Omental fat pad (tissue), 4 donors: ENCODE measurements at places on chromosomes 11 and 22.

DNA sequence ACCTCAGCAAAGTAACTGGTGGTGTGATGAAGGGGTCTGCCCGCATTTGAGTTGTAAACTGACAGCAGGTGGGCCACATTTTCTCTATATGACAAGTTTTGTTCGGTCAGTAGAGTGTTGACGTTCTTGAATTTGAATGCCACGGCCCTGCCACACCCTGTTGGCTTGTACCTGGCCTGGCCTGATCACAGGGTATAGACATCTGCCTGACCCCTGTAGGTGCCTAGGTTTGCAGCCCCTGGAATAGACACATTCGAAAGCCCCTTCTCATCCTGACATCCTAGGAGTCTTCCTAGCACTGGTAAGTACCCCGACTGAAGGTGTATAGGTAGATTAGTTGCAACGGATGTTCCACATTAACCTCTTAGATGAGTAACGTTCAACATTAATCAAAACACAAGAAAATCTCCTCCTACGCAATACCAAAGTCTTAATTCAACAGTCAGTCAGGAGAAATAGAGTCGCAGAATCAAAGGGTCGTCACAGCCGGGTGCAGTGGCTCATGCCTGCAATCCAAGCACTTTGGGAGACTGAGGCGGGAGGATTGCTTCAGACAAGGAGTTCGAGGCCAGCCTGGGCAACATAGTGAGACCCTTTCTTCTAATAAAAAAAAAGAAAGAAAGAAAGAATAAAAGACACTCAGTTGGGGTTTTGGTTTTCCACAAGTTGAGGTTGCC, 43.6 kb upstream of the CD5 start:
- DNase-seq, result no peak

- no peak for DNase-seq
Observed at GRCh38 chr11:59582006-59582405, 33.6 kb downstream of the OSBP start.

- no peak for DNase-seq
Observed at GRCh38 chr22:28151151-28151816, 232.2 kb upstream of the PITPNB start.

GRCh38 chr11:58927393-58928106, 11.7 kb upstream of the GLYATL1 start:
- DNase-seq, result no peak

DNA sequence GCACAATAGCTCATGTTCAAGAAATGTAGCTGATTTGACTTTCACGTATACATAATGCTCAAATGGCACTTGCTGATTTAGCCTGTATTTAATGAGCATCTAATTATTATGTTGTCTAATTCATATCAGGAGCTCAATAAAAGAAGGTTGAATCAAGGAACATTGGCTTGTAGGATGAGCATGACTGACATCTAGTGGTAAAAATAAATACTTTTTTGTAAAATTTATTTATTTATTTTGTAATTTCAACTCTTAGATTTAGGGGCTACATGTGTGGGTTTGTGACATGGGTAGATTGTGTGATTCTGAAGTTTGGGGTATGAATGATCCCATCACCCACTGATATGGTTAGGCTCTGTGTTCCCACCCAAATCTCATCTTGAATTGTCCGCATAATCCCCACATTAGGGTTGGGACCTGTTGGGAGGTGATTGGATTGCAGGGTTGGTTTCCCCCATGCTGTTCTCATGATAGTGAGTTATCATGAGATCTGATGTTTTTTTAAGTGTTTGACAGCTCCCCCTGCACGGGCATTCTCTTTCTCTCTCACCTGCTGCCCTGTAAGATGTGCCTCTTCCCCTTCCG, 1.7 kb upstream of the OR52E5 start:
- no peak for DNase-seq

DNA sequence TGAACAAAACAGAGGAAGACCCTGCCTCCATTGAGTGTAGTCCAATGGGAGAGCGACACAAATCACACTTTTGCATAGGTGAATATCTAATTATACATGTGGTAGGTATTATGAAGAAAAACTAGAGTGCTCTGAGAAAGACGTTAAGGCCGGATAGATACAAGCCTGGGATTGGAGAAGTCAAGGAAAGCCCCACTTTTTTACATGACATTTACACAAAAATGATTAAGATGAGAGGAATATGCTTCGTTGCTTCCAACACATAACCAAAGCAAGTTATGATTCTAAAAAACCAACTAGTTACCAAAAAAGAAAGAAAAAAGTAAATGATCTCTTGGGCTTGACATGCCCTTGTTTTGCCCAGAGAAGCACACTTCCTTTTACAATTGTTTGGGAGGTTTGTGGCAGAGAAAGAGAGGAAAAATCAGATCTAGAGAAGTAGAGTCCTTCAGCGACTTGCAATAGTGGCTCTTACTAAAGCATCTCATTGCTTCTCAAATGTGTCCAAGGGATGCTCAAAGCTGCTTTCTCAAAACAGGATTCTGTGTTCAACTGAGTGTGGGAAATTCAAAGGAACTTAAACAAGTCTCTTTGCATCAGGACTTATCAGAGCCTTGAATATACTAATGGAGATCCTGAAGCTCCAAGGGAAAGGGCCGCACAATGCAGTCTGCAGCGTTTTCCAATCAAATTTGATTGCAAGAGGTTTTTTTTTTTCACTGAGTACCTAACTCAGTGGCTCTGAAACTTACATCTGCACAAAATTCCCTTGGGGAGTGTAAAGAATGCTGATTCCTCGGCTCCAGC, 38.8 kb downstream of the FLI1 start:
- no peak for DNase-seq

DNA sequence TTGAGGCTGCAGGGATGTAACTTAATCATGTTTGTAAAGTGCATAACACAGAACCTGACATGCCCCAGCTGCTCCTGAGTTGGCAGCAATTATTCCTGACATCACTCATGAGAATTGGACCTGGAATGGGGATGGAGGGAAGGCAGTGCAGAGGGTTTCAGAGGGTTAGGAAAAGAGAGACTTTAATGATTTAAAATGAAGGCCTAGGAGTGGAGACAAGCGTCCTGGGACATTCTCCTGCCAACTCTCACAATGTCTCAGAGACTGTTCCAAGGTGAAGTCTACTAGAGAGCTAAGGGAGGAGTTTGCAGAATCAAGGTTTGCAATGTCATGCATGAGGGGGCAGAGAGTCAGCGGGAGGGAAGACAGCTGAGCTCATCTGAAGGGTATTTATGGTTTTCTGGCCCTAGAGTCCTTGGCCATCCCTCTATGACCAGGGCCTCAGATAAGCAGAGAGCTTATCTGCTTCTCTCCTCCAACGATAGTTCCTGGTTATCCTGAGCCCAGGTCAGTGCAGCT, 36.9 kb downstream of the GGTLC2 start:
- no peak for DNase-seq

DNA sequence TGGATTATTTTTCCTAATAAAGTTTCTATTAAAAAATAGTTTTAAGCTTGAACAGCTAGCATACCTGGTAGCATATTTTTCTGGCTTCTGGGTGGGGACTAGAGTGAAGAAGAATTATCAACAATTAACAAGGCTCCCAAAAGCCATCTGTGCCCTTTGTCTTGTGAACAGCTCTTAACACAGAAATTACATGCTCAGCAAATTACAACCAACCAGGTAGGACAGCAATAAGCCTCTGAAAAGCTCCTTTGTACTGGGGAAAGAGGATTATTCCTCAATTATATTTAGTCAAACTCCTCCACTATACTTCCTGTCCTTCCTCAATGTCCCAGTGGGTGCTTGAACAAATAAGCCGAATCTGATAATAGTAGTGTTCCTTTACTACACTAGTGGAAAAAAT, 162.8 kb downstream of the RAB38 start:
- DNase-seq, result no peak

DNA sequence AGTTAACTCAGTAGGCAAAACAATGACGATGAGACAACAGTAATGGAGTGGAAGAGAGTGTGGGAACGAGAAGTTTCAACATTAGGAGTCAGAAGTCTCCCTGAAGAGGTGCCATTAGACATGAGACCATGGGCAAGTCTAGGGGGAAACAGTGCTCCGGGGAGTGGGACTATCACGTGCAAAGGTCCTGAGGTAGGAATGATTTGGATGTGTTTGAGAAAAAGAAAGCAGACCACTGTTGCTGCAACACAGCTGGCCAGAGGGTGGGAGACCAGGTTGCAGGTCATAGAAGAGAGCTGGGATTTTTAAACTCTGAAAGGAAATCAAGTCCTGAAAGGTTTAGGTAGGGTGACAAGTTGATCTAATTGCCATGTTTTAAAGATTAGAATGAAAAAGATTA, 63.0 kb downstream of the NAV2 start:
- DNase-seq, result no peak

GRCh38 chr11:76073724-76074123, 132.6 kb downstream of the WNT11 start:
- no peak for DNase-seq

DNA sequence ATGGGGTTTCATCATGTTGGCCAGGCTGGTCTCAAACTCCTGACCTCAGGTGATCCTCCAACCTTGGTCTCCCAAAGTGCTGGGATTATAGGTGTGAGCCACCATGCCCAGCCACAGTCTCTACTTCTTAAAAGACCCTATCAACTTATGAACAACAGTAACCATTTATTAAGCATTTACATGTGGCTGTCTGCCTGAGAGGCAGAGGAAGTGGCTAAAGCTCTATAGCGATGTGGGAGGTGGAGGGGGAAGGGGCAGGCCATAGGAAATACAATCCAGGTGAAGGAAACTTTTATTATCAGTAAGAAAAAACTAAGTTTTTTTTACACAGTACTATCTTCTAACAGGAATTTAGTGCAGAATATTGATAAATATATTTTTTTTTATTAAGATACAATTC, 87.8 kb upstream of the PHOX2A start:
- no peak for DNase-seq

- no peak for DNase-seq
Observed at GRCh38 chr11:686451-687243, 8.4 kb downstream of the DEAF1 start.

- no peak for DNase-seq
Observed at GRCh38 chr22:37675930-37676735, 697 bp downstream of the LGALS1 start.

GRCh38 chr11:18271206-18271605, 5.1 kb downstream of the SAA1 start:
- DNase-seq, result no peak

DNA sequence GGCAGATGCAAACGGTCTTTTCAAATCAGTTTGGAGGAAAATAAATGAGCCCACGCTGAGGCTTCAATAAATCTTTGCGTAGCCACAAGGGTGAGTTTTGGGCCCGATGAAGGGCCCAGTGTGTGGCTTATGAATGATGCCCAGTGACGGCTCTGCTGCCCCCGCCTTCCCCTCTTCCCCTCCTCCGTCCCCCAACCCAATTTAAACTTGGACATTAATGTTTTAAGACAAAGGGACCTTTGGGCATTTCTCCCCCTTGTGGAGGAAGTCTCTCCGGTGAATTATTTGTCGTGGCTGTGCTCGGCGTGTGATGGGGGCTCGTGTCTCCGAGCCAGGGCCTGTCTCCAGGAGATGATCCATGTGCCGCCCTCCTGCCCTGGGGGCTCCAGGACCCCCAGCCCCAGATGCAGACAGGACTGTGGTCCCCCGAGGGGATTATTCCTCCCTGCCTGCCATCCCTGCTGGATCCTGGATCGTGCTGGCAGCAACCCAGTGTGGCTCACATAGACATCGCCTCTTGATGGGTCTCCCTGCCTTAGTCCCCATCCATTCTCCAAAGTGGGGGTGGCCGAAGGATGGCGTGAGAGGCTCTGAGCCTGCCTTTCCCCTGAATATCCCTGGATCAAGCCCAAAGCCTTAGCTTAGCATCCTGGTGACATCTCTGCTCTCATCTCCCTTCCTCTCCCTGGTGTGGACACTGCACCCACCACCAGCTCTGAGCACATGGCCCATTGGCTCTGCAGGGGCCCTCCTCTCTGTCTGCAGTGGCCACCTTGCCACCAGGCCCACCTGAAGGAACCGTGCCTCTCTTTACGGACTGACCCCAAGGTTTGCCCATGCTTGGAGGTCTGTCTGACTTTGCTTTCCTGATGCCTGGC, 56.4 kb downstream of the SMIM38 start:
- DNase-seq, result no peak

- DNase-seq, result peak; percentile 70
Observed at GRCh38 chr11:2825889-2826678, 59.5 kb downstream of the CDKN1C start.
